Activated T-helper 2 cell treated with anti-CD3 and anti-CD28 coated beads, Interferon-gamma antibody, Interleukin-2, Interleukin-4, amounts not matched to agents 10 μg/mL and 5 μg/mL and 100 μg/mL, durations not matched to agents 14 hours and 24 hours and 36 hours (primary cell): ENCODE measurements at places on chromosomes 2 and 18. TPM values are rescaled to one million over a fixed set of nuclear protein-coding genes. Genes with fewer than 3 reads are reported as not detected.

DNA sequence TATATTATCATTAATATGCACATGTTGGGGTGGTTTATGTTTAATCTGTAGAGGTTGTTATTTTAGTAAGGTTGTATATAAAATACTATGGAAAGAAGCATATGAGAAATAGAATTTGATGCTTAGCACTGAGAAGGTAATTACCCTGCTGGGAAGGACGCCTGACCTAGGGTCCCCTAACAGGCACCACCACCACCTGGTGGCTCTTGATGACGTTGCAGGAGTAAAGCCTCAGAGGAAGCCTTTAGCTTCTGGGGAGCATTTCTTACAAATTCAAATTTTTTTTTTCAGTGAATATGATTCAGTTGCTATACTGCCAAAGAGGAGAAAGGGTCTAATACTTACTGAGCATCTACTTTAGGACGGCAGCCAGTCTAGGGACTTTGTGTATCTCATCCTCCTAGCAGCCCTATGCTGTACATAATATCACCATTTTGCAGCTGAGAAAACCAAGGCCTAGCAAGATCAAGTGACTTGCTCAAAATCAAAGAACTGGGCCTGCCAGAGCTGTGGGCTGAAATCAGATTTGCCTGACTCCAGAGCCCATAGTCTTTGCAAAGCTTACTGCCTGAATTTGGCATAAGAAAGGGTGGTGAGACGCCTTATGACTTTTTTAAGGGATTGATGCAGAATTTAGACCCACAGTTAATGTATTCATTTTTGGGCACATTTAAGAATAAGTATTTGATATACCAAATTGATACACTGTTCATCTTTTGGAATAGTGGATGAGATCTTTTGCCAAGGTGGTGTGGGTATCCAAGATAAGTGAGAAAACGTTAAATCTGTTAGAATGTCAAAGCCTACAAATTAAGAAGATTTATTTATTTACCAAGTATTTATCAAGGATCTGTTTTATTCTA lies 78.8 kb upstream of the GAREM1 start:
- no peak for DNase-seq

- DNase-seq, result no peak
Measured at GRCh38 chr2:30287190-30287840, 56.0 kb downstream of the LBH start.

The CXCR4 gene
- total RNA-seq, result 140 and 144 TPM in 2 replicates

DNA sequence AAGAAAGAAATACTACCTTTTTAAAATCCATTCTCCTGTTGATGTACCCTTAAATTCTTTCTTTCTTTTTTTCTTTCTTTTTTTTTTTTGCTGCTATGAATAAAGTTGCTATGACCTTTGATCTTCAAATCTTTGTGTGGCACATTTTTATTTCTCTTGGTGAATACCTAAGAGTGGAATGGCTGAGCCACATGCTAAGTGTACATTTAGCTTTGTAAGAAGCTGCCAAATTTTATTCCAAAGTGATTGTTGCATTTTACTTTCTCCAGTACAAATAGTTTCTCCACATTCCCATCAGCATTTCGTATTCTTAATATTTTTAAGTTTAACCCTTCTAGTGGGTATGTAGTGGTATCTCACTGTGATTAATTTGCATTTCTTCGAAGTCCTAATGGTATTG lies 88.8 kb upstream of the RAB27B start:
- DNase-seq, result no peak

- DNase-seq, result no peak
Measured at GRCh38 chr2:223967981-223968380, 10.7 kb downstream of the MRPL44 start.

The SP9 gene
- not detected in 2 replicates for total RNA-seq

DNA sequence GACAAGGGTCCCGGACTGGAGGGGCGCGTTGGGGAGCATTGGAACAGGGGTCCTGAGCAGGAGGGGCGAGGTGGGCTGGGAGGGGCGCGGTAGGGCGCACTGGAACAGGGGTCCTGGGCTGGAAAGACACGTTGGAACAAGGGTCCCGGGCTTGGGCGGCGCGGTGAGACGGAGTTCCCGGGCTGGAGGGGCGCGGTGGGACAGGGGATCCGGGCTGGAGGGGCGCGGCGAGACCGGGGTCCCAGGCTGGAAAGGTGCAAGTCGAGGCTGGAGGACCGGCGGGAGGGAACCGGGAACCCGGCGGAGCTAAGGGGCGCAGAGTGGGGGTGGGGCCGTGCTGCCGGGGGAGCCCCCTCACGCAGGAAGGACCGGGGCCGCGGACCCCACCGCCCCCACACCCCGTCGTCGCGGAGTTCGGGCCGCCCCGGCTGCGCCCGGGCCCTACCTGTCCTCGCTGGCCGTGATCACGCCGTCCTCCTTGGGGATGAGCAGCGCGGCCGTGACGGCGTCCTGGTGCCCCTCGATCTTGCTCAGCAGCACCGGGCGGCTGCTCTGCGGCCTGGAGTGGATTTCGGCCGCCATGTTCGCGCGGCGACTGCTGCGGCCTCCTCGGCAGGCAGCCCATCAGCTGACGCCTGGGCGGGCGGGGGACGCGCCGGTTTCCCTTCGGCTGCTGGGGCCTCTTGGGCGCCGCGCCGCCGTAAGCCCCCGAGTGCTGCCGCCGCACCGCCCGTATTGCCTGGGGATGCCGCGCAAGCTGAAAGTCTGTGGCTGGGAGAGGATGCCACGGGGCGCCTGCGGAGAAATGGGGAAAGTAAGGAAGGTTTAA lies at the start of gene WDFY1:
Gene WDFY1, minus strand, starts transcription at position 633 of the 829 bp plus-strand sequence. Its CDS starts 51 bp downstream, at position 582.
- DNase-seq, result peak; percentile 71

The CHST9 gene
- not detected in 2 replicates for total RNA-seq

The TCF7L1 gene
- total RNA-seq, result 0.11 and 0.18 TPM in 2 replicates

The CCNYL1 gene
- total RNA-seq, result 6.7 and 8.2 TPM in 2 replicates

DNA sequence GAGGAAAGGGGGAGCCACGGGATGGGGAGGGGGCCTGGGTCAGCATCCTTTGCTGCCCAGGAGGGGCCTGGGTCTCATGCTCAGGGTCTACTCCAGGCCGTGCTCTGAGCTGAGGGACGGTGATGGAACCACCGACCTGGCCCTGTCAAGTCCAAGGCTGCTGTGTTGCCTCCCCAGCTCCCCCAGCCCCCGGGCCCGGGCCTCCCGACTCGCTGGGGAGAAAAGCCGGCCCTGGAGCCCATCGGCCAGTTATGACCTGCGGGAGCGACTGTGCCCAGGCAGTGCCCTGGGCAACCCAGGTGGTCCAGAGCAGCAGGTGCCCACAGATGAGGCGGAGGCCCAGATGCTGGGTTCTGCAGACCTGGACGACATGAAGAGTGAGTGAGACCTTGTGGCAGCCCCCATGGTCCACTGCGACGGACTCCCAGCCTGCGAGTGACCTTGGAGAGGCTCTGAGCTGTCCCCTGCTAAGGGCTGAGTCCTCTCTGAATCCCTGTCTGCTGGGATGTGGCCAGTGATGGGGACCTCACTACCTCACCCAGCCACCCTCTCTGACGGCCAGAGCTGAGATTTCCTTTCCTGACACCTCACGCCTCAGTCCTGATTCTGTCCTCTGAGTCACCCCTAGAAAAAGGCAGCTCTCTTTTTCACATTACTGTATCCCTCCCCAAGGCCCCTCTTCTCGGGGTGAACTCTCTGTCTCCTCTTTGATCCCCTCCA lies 2.7 kb downstream of the SLC4A3 start:
- DNase-seq, result no peak

The PAIP2B gene
- 0.84 and 0.94 TPM in 2 replicates for total RNA-seq
